NCI-H1694 treated with DMSO at 0.1 percent for 48 hours (cell line): ENCODE measurements at places on chromosomes 3 and 15.

GRCh38 chr15:51266656-51267050 is 71.7 kb downstream of the CYP19A1 start:
- no peak for DNase-seq

GRCh38 chr3:17489139-17489538 is 253.3 kb downstream of the TBC1D5 start:
- DNase-seq = no peak

DNA sequence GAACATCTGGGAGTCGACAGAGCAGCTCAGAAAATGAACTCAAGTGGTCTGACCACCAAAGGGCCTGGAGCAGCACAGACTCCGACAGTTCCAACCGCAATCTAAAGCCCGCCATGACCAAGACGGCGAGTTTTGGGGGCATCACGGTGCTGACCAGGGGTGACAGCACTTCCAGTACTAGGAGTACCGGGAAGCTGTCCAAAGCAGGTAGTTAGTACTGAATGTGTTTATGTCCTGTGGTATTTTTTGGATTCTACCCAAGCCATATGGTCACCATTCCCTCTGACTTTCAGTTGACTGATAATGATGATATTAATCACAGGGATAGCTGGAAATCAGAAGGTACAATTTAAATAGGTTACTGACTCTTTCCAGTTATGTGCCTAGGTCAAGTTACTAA is 82.3 kb downstream of the ARPP21 start:
- no peak for DNase-seq

DNA sequence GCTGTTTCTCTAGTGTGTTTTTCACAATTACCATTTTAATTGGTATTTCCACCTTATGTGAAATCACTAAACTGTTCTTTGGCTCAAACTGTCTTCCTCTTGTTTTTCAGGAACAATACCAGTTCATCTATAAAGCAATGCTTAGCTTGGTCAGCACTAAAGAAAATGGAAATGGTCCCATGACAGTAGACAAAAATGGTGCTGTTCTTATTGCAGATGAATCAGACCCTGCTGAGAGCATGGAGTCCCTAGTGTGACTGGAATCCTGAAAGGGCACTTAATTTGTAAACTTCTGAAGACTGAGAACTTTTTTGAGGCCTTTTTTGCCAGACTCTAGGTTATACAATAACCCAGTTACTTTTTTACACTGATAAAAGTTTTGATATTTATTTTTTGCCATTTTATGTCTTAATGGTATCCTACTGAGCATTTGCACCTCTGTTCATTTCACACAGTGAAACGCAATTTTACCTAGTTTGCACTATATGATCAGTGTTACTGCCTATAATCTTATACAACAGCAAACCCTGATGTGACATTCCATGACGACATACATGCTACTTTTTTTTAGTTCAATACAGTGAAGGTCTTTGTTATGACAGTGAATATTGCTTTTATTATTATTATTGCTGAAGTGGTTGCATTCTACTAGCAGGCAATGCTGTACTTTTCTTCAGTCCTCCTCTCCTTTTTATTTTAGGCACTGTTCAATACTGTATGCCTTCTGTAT is 80.1 kb downstream of the FEZF2 start:
- no peak for DNase-seq

DNA sequence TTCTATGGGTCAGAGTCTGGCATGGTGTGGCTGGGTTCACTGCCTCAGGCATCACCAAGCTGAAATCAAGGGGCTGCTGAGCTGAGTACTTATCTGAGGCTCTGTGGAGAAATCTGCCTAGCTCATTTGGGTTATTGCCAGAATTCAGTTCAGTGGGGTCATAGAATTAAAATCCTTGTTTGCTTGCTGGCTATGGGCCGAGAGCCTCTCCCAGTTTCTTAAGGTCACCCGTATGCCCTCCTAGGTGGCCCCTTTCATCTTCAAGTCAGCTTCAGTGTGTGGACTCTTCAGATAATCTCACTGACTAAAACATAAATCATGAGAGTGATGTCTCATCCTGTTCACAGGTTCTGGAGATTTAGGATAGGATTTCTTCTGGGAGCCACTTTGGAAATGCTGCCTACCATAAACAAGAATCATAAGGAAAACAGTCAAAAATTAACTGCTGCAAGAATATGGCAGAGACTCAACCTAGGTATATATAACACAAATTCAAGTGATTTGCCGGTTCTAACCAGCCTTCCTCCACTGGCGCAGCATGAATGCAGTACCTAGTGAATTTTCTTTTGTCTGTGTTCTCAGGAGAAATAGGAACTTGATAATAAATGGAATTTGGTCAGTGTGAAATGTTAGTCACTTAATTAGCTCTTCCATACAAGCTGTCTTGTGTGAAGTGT is 5.3 kb downstream of the CP start:
- no peak for DNase-seq

DNA sequence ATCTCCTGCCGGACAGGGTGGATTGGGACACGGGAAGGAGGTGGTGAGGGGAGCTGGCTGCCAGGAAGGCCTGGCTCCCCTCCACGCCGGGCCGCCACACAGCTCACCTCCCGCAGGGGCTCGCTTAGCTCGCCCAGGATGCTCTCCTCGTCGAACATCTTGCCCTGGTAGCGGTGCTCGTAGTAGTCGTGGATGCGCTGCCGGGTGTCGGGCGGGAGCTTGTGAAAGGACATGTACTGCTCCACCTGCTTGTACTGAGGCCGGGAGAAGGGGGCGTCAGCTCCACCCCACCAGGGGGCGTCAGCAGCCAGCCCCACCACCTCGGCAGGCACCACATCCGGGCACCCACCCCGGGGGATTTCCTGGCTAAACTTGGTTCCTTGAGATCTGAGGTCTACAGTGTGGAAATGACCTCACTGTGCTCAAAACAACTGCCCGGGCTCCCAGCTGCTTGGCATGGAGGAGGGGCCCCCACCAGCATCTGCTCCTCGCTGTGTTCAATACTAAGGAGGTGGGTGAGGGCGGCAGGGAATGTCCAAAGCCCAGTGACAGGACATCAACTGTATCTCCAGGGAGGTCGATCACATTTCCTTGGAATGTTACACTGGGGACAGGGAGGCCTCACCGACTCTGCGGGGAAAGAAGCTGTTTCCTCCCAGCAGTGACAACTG is 43.4 kb downstream of the HCN4 start:
- DNase-seq = no peak

DNA sequence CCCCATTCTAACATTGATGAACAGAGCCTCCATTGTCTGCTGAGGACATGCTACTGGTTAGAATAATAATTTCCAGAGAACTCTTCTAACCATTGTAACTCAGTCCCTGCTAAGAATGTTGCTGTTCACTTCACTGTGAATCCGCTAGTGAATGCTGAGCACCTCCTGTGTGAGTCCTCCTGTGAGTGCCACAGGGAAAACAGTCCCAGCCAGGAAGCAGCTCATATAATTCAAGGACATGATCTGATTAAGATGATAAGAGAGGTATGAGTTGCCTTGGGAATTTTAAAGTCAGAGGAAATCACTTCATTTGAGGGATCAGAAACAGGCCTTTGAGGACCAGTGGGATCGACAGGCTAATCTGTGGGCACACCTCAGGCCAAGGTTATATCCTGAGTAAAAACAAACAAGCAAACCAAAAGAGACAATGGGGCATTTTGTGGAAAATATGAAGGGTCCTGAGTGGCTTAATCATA is 33.9 kb upstream of the GPR160 start:
- no peak for DNase-seq
